ENCODE measurements at places on chromosomes 3 and 15.
A peak's percentile ranks its signal among the peaks of the same experiment; 100 is the strongest.

DNA sequence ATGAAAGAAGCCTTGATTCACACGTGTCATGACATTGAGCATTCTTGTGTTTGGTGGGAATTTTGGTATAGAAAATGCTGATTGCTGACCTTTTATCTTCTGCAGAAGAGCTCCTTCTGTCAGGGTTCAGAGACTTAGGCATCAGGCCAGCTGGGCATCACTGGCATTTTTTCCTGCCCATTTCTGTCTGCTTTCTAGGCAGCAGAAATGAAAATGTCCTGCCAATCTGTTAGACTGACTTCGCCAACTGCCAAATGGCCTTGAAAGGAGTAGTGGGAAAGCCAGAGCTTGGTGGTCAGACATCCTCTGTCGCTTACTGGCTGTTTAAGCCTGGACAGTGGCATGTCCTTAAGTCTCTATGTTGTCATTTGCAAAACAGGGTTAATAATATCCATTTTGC, 57.4 kb downstream of the EEFSEC start:
- no peak for DNase-seq

GRCh38 chr3:25427942-25428788, at the start of gene RARB:
RARB (plus strand) TSS chr3:25428263; CDS start chr3:25428732, 469 bp downstream.
- peak; percentile 78 for DNase-seq

GRCh38 chr3:155771126-155771525, 26.3 kb upstream of the PLCH1 start:
- DNase-seq, result no peak

DNA sequence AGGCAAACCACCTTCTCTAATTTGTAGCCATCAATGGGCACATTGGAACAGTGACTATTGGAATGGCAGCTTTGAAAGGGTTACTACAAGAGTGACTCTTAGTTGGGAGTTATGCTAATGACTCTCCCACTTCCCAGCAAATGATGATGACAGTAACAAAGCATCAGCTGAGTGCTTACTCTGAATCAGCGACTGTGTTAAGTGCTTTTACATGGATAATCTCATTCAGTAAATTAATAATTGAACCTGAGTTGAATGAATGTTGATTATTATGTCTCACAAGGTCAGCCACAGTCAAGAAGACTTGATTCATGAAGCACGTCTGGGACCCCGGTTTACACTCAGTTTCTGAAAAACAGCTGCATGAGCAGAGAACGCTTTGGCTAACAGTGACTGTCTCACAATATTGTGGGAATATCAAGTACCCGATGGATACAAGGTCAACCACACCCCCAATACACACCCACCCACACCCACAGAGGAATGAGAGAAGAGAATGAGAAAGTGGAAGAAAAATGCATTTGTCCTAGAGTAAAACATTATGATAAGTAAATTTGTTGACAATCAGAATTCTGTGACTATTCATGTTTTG, 242.0 kb upstream of the FEZF2 start:
- no peak for DNase-seq

DNA sequence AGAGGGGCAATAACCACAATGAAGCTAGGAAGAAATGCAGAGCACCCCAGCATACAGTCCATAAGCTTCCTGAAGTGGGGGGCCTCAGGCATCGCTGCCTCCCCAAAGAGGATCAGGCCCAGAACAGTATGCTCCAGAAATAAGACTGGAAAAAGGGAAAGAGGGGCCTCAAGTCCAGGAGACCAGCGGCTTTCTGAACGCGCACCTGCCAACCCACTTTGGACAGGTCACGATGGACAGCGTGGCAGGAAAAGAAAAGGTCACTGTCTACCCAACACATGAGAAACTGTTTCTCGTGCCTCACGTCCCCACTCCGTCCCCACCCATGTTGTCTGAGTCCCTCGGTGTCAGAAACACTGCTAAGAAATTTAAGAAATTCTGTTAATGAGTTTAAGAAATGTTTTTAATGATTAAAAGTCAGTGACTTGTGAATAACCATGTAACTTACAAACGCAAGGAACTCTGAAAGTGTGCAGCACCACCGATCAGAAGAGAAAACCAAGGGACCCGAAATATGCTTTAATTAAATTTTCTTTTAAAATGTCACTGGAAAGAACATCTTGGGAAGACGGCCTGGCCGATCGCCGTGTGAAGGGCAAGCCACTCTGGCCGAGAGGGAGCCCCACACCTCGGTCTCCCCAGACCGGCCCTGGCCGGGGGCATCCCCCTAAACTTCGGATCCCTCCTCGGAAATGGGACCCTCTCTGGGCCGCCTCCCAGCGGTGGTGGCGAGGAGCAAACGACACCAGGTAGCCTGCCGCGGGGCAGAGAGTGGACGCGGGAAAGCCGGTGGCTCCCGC, 1.7 kb upstream of the PPARG start:
- DNase-seq, result no peak

DNA sequence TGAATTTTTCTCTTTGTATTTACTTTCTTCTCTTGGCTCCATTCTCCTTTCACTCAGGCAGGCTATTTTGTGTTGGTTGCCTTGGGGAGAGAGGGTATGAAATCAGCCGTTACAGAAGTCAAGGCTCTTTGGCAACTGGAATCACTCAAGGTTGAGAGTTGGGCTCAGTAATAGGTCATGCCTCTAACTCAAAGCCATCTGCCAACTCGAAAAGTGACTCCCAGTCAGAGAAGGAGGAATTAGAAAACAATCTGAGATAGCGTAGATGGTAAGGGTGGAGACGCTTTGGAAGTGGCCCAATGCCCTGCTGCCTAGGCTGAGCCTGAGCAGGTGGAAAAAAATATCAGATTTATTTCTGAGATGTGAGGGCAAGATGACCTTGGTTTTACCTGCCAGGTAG, 205.7 kb upstream of the ST8SIA2 start:
- DNase-seq, result no peak

GRCh38 chr3:186605078-186605477, 7.8 kb upstream of the AHSG start:
- no peak for DNase-seq

DNA sequence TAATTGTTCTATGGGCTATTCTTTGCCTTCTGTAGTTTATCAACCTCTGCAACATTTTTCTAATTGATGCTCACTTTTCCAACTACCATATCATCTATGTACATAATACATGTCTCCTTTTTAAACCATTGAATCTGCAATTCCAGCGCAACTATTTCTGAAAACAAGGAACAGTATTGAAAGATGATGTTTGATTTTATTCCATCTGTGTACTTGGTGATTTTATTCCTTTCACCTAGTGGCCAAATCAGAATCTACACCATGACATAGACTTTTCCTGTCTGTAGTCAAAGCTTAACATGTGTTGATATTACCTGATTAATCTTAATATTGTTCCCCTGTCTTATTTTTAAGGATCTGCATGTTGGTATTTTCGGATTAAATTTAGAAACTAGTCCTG, 13.0 kb downstream of the NKTR start:
- no peak for DNase-seq

DNA sequence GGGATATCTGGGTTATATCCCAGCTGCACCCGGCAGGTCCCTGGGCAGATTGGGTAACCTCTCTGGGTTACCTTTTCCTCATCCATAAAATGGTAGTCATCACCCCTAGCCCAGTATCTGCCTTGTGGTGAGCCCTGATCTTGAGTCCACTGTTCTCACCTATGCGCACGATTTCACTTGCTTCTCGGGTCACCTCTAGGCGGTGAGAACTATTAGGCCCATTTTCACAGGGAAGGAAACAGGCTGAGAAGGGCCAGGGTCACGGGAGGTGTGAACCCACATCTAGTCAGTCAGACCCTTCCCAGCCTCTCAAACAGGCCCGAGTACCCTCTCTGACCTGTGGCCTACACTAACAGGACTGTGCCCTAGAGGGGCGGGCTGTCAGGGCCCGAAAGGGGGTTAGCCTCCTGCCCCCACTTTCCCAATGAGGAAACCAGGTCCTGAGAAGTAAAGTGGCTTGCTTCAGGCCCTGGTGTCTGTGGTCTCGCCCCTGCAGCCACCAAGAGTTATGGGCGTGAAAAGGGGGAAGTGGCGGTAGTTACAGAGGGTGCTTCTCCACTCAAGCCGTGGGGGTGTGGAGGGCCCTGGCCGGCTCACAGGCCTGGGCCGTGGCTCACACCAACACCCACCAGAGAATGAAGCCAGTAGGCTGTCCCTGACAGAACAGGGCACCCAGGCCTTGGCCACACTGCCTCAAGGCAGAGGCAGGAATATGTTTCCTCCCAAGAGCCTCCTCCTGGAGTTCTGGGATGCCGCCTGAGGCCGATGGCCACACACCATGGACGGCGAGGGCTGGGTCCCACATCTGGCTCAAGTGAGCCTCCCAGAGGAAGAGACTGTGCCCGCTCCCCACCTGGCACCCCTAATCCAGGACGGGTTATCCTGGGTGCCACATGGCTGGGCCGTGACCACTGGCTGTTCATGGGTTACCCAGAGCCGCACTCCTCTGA, 19.5 kb downstream of the PSTPIP1 start:
- DNase-seq, result no peak

- no peak for DNase-seq
Observed at GRCh38 chr3:197750858-197751737, 1.4 kb downstream of the FYTTD1 start.

DNA sequence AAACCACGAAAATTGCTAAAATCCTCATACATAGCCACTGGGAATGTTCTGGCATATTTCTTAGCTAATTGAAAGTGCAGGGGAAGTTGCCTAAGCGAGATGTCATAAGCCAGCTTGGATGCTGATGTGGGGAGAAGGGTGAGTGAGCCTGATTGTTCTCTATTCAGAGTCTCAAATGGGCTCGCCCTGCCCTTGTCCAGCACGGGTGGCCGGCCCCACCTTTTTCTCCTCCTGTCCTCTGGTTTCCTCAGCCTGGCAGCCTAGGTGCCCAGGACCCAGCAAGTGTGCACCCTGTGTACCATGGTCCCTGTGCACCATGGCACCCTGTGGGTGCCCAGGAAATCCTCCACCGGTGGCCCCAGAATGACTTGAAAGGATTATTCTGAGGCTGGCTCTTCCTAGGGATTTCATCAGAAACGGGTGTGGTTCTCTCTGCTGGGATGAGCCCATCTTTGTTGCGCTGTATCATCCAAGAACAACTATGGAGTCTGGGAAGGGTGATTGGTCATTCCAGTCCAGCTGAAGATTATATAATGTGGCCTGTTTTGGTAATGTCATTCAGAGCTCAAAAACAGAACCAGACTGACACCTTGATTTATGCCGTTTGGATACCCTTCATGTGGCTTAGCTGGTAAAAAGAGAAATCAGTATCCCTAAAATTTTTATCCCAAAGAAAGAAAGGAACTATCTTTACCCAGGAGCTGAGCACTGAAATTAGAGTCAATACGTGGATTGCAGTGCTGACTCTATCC, 150.8 kb upstream of the BHLHE40 start:
- DNase-seq, result peak; percentile 46

- no peak for DNase-seq
Observed at GRCh38 chr3:185758912-185759311, 65.9 kb downstream of the IGF2BP2 start.

- DNase-seq, result no peak
Observed at GRCh38 chr3:172229462-172229861, 190.1 kb downstream of the FNDC3B start.

DNA sequence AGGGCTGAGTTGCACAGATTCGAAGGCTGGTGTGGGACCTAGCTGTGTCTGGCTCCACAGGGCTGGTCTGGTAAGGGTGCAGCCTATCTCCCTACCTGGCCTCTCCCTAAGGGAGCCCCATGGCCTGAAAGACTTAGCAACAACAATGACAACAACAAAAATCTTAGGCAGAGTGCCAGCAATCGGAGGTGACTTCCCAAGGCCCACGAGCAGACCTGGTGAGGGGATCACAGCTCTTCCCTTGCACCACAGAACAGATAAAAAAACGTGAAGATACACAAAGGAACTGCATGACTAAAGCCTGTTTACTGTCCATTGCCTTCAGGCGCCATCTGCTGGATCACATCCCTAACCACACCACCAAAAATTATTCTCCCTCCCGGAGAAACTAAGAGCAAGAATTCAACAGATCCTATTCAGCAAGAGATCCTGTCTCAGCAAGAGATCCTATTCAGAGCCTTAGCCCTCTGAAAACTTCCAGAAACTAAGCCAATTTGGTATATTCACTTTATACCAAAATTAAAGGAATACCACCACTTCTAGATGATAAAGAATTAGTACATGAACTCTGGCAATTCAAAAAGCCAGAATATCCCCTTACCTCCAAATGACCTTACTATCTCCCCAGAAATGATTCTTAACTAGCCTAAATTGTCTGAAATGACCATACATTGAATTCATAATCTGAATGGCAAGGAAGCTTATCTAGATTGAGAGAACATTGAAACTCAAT, 24.1 kb upstream of the OR5K4 start:
- DNase-seq, result no peak

GRCh38 chr15:33098094-33099058, 96.1 kb downstream of the FMN1 start:
- DNase-seq, result peak; percentile 59

DNA sequence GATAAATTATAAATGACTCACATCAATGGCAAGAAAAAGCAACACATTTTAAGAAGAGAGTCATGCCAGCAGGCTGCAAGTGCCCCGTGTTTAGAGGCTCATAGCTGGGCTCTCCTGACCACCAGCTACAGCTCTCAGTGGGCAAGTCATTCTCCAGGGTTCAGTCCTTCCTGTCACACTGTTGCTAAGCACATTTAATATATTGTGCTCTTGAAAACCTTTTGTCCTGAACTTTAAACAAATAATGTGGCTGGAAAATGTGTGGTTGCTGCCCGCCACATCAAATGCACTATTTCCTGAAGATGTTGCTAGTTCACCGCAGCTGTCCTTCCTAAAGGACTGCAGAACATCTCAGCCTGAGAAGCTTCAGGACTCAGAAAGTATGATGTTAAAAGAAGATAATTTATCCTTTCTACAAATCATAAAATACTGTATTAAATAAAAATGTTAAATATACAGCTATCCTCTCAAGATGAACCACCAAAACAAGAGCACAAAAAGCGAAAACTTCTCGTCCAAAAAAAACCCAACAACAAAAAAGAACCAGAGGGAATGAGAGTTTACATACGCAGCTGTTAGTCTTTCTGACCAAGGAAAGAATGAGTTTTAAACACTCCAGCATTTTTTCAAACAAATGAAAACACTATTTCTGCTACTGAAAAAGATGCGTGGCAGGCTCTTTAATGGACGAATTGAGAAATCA, 951 bp downstream of the TARS3 start:
- no peak for DNase-seq

GRCh38 chr3:127158614-127159229, 34.2 kb upstream of the PRR23E start:
- DNase-seq, result no peak
